ENCODE measurements at places on chromosomes 16 and 17.

- no peak for DNase-seq
- H3K27me3 ChIP-seq, result no peaks in the 10 kb centered on the region
- H3K27ac ChIP-seq, result peak overlapping the region; percentile 78
- H3K36me3 ChIP-seq, result no peaks in the 10 kb centered on the region
- peaks cover 28% of the 10 kb centered on the region for H3K4me1 ChIP-seq
- H3K4me3 ChIP-seq, result peak overlapping the region; percentile 49
Measured at GRCh38 chr17:36721560-36722120, 120.3 kb downstream of the MRM1 start.

GRCh38 chr16:86092586-86093480 is 193.9 kb downstream of the IRF8 start:
- H3K27me3 ChIP-seq, result no peaks in the 10 kb centered on the region
- no peak for DNase-seq
- H3K36me3 ChIP-seq, result no peaks in the 10 kb centered on the region
- no peak overlapping the region for H3K27ac ChIP-seq

- no peak overlapping the region for H3K27ac ChIP-seq
- H3K4me3 ChIP-seq, result no peak overlapping the region
- no peaks in the 10 kb centered on the region for H3K4me1 ChIP-seq
- no peaks in the 10 kb centered on the region for H3K36me3 ChIP-seq
- no peak for DNase-seq
Measured at GRCh38 chr16:49419862-49420261, 46.3 kb downstream of the C16orf78 start.

DNA sequence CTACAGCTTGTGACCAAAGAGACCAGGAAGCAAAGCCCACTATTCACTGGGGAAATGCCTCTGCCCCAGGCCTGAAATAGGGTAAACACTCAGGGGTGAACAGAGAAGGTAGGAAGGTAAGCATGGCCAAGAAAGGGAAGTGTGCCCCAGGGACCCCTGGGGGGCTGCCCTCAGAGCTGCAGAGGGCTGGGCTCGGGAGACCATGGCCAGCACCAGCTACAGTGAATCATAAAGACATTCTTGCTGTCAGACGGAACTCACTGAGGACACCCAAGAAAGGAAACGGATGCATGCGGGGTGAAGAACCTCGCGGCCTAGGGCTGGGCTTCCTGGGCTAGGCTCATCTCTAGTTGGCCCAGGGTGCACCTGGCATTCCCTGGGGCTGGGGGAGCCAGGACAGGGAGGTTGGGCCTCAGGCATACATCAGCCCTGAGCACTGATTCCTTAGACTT is 9.6 kb downstream of the HIC1 start:
- H3K4me3 ChIP-seq, result no peak overlapping the region
- no peaks in the 10 kb centered on the region for H3K4me1 ChIP-seq
- DNase-seq, result no peak
- no peak overlapping the region for H3K27ac ChIP-seq
- H3K27me3 ChIP-seq, result no peaks in the 10 kb centered on the region

GRCh38 chr17:41973408-41973811 is 6.8 kb downstream of the CNP start:
- no peak for DNase-seq
- peaks cover 5% of the 10 kb centered on the region for H3K4me1 ChIP-seq
- no peaks in the 10 kb centered on the region for H3K27me3 ChIP-seq
- H3K27ac ChIP-seq, result no peak overlapping the region
- no peak overlapping the region for H3K4me3 ChIP-seq

GRCh38 chr16:51405361-51405760 is 254.3 kb upstream of the SALL1 start:
- no peaks in the 10 kb centered on the region for H3K4me1 ChIP-seq
- no peak overlapping the region for H3K27ac ChIP-seq
- DNase-seq, result no peak
- H3K4me3 ChIP-seq, result no peak overlapping the region
- no peaks in the 10 kb centered on the region for H3K36me3 ChIP-seq

DNA sequence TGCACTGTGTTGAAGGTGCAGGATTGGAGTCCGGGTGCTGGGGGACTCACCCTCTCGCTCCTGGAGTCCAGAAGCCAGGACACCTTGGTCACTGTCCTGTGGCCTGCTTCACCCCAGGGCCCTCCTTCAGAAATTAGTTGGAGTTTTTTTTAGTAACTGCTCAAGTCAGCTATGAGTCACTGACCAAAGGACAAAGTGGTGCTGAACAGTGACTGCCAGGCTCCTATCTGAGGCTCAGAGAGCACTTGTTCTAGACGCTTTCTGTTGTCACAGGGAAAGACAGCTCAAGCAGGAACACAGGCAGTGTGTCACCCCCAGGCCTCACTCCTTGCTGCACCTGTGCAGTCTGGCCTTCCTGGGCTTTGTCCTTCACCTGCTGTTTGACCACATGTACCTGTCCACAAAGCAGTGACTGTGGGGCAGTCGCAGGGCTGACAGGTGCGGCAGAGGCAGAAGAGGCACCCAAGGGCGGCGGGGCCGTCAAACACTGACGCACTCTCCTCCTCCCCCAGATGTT is 4.1 kb upstream of the FAAP100 start:
- DNase-seq, result no peak
- H3K27ac ChIP-seq, result no peak overlapping the region
- H3K36me3 ChIP-seq, result peaks cover 17% of the 10 kb centered on the region
- H3K27me3 ChIP-seq, result no peaks in the 10 kb centered on the region
- H3K4me1 ChIP-seq, result peaks cover 13% of the 10 kb centered on the region
- no peak overlapping the region for H3K4me3 ChIP-seq

- no peaks in the 10 kb centered on the region for H3K4me1 ChIP-seq
- DNase-seq, result no peak
- H3K36me3 ChIP-seq, result no peaks in the 10 kb centered on the region
- no peak overlapping the region for H3K27ac ChIP-seq
- H3K27me3 ChIP-seq, result no peaks in the 10 kb centered on the region
Measured at GRCh38 chr17:56708670-56709410, 115.3 kb downstream of the NOG start.

DNA sequence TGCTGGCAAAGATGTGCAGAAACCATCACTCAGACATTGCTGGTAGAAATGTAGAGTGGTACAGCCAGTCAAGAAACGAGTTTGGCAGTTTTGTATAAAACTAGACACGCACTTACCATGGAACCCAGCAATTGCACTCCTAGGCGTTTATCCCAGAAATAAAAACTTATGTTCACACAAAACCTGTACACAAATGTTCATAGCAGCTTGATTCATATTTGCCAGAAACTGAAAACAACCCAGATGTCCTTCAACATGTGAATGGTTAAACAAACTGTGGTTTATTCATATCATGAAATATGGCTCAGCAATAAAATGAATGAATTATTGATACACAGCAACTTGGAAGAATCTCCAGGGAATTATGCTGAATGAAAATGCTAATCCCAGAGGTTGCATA is 570.0 kb downstream of the CDH13 start:
- H3K27me3 ChIP-seq, result no peaks in the 10 kb centered on the region
- H3K36me3 ChIP-seq, result no peaks in the 10 kb centered on the region
- DNase-seq, result no peak
- H3K4me3 ChIP-seq, result no peak overlapping the region

DNA sequence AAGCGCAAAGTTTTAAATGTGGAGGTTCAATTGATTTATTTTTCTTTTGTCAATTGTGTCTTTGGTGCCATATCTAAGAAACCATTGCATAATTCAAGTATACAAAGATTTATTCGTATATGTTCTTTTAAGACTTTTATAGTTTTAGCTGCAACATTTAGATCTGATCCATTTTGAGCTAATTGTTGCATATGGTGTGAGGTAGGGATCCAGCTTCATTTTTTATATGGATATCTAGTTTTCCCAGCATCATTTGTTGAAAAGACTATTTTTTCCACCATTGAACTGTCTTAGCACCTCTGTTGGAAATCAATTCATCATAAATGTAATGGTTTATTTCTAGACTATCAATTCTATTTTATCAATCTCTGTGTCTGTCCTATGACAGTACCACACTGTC is 2.1 kb upstream of the CCR7 start:
- peak overlapping the region; percentile 15 for H3K27ac ChIP-seq
- DNase-seq, result no peak
- H3K27me3 ChIP-seq, result no peaks in the 10 kb centered on the region
- no peaks in the 10 kb centered on the region for H3K36me3 ChIP-seq

- H3K36me3 ChIP-seq, result no peaks in the 10 kb centered on the region
- no peak for DNase-seq
- H3K27me3 ChIP-seq, result no peaks in the 10 kb centered on the region
- no peak overlapping the region for H3K27ac ChIP-seq
Measured at GRCh38 chr17:15278924-15279477, 13.9 kb upstream of the PMP22 start.

- H3K36me3 ChIP-seq, result peaks cover 3% of the 10 kb centered on the region
- H3K27ac ChIP-seq, result peak overlapping the region; percentile 56
- H3K27me3 ChIP-seq, result no peaks in the 10 kb centered on the region
- DNase-seq, result no peak
- peaks cover 5% of the 10 kb centered on the region for H3K4me1 ChIP-seq
- H3K4me3 ChIP-seq, result peak overlapping the region; percentile 94
Measured at GRCh38 chr17:30832438-30833124, 815 bp downstream of the ATAD5 start.

- H3K27me3 ChIP-seq, result no peaks in the 10 kb centered on the region
- H3K4me1 ChIP-seq, result peaks cover 11% of the 10 kb centered on the region
- no peak overlapping the region for H3K27ac ChIP-seq
- H3K36me3 ChIP-seq, result peaks cover 28% of the 10 kb centered on the region
Measured at GRCh38 chr17:28857905-28858800, 3.3 kb downstream of the ERAL1 start.

GRCh38 chr17:27747462-27748359 is 52.6 kb downstream of the NOS2 start:
- H3K4me1 ChIP-seq, result no peaks in the 10 kb centered on the region
- no peaks in the 10 kb centered on the region for H3K27me3 ChIP-seq
- no peak overlapping the region for H3K4me3 ChIP-seq
- H3K36me3 ChIP-seq, result no peaks in the 10 kb centered on the region

GRCh38 chr17:80901319-80901718 is 90.3 kb upstream of the CHMP6 start:
- H3K4me3 ChIP-seq, result no peak overlapping the region
- H3K36me3 ChIP-seq, result peaks cover 11% of the 10 kb centered on the region
- no peaks in the 10 kb centered on the region for H3K4me1 ChIP-seq
- no peaks in the 10 kb centered on the region for H3K27me3 ChIP-seq

- H3K27ac ChIP-seq, result no peak overlapping the region
- no peaks in the 10 kb centered on the region for H3K36me3 ChIP-seq
- peak; percentile 32 for DNase-seq
- H3K4me1 ChIP-seq, result no peaks in the 10 kb centered on the region
- no peak overlapping the region for H3K4me3 ChIP-seq
- no peaks in the 10 kb centered on the region for H3K27me3 ChIP-seq
Measured at GRCh38 chr17:13024526-13025257, 6.9 kb upstream of the ELAC2 start.

- H3K27me3 ChIP-seq, result no peaks in the 10 kb centered on the region
- H3K4me3 ChIP-seq, result no peak overlapping the region
- H3K27ac ChIP-seq, result no peak overlapping the region
- H3K36me3 ChIP-seq, result no peaks in the 10 kb centered on the region
- no peaks in the 10 kb centered on the region for H3K4me1 ChIP-seq
Measured at GRCh38 chr16:31678649-31679325, 151.1 kb downstream of the AHSP start.

DNA sequence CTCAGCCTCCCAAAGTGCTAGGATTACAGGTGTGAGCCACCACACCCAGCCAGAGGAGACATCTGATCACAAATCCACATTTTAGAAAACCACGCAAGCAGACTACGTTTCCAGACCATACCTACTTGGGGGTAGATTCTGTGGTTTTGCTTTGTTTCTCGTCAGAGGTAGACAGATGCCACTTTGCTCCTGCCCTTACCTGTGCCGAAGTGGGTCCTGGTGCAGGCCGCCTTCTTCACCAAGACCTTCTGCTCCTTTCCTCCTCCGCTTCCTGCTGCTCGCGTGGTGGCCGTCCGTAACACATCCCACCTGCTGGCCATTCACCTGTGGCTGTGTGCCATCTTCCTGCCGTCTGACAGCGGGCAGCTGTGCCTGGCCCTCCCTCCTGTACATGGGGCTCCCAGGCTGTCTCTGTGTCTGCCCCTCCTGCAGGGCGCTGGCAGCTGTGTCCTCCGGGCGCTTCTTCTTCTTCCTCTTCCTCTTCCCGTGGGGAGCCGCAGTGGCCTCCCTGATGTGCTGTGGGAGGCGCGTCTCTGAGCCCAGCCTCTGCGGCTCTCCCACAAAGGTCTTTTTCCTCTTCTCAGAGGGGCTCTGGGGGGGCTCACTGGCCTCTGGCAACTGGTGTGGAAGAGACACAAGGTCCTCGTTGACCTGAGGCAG is 21.2 kb upstream of the CYTH1 start:
- peak overlapping the region; percentile 1 for H3K4me3 ChIP-seq
- H3K27ac ChIP-seq, result peak overlapping the region; percentile 48
- H3K4me1 ChIP-seq, result peaks cover 56% of the 10 kb centered on the region
- DNase-seq, result no peak

GRCh38 chr16:85777583-85778310 is 21.6 kb downstream of the EMC8 start:
- H3K4me1 ChIP-seq, result no peaks in the 10 kb centered on the region
- no peaks in the 10 kb centered on the region for H3K27me3 ChIP-seq
- no peak overlapping the region for H3K4me3 ChIP-seq
- peaks cover 45% of the 10 kb centered on the region for H3K36me3 ChIP-seq

- H3K4me1 ChIP-seq, result no peaks in the 10 kb centered on the region
- no peaks in the 10 kb centered on the region for H3K36me3 ChIP-seq
- no peak overlapping the region for H3K4me3 ChIP-seq
- H3K27me3 ChIP-seq, result no peaks in the 10 kb centered on the region
- DNase-seq, result no peak
- H3K27ac ChIP-seq, result no peak overlapping the region
Measured at GRCh38 chr17:57909551-57909950, 45.7 kb downstream of the CUEDC1 start.

GRCh38 chr16:49635009-49635350 is 220.9 kb downstream of the ZNF423 start:
- no peak overlapping the region for H3K4me3 ChIP-seq
- H3K4me1 ChIP-seq, result no peaks in the 10 kb centered on the region
- no peak for DNase-seq
- H3K36me3 ChIP-seq, result no peaks in the 10 kb centered on the region
- no peaks in the 10 kb centered on the region for H3K27me3 ChIP-seq
- H3K27ac ChIP-seq, result no peak overlapping the region

GRCh38 chr16:17850581-17851250 is 380.0 kb upstream of the XYLT1 start:
- H3K36me3 ChIP-seq, result no peaks in the 10 kb centered on the region
- no peaks in the 10 kb centered on the region for H3K27me3 ChIP-seq
- H3K4me3 ChIP-seq, result no peak overlapping the region
- DNase-seq, result no peak
- H3K27ac ChIP-seq, result no peak overlapping the region
- H3K4me1 ChIP-seq, result no peaks in the 10 kb centered on the region

- no peak overlapping the region for H3K27ac ChIP-seq
Measured at GRCh38 chr17:29620271-29620670, 2.4 kb downstream of the CORO6 start.
